ENCODE measurements at places on chromosomes 16 and 17.

DNA sequence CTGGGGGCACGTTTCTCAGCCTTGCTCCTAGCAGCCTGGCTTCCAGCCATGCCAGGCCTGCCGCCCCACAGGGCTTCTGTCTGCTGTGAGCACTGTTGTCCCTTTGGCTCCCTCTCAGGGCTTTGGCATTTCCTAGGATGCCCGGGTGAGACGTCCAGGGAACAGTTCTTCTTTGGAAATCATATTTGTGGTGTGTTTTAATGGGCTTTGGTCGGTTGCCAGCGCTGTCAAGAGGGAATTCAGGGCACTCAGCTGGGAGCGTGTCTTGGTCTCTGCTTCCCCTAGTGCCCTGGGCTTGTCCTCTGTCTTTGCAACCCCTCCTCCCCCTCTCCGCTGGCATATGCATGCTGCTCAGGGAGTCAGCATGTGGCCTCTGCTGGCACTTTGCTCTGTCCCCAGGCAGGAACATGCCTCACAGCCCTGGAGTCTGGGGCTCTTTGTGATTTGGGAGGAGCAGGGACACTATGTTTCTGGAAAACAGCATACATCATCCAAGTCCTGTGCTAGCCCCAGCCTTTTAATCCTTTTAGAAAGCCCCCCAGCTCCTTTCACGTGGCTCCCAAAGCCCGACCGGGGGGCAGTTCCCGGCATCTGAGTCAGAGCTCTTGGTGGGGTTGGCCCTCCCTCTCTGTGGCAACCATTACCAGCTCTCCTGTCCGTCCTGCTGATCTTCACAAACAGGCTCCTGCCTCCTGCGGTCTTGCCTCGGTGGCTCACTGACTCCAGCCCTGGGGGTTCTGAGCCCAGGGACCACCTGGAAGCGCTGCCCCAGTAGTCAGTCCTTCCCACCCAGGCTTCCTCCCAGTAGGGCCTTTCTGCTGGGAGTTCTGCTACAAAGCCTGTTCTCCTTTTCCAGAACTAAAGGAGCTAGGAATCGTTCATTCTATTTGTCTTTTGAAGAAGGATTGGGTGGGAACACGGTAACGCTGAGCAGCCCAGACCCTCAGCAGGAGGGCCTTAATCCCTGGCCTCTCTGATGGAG lies 26.7 kb downstream of the SAP30BP start:
- no peak for DNase-seq

- no peak for DNase-seq
Observed at GRCh38 chr17:31688701-31689100, 170.3 kb downstream of the COPRS start.

DNA sequence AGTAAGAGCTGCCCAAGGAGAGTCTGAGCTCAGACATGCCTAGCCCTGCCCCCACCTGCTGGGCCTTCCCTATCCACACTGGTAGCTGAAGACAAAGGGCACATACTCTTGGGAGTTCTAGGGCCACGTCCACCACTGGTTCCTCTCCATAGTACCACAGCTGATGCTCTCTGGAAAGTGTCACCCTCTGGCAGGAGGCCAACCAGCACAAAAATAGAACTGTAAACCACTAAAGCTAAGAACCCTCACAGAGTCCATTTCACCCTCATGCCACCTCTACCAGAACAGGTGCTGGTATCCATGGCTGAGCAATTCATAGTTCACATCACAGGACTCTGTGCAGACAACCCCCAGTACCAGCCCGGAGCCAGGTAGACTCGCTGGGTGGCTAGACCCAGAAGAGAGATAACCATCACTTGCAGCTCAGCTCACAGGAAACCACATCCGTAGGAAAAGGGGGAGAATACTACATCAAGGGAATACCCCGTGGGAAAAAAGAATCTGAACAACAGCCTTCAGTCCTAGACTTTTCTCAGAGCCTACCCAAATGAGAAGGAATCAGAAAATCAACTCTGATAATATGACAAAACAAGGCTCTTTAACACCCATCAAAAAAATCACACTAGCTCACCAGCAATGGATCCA lies 115.3 kb downstream of the CEP112 start:
- DNase-seq = no peak

- DNase-seq = peak; percentile 77
Observed at GRCh38 chr17:3965118-3965800, 1.0 kb upstream of the ATP2A3 start.

- no peak for DNase-seq
Observed at GRCh38 chr16:18969855-18970240, 13.9 kb upstream of the TMC7 start.

DNA sequence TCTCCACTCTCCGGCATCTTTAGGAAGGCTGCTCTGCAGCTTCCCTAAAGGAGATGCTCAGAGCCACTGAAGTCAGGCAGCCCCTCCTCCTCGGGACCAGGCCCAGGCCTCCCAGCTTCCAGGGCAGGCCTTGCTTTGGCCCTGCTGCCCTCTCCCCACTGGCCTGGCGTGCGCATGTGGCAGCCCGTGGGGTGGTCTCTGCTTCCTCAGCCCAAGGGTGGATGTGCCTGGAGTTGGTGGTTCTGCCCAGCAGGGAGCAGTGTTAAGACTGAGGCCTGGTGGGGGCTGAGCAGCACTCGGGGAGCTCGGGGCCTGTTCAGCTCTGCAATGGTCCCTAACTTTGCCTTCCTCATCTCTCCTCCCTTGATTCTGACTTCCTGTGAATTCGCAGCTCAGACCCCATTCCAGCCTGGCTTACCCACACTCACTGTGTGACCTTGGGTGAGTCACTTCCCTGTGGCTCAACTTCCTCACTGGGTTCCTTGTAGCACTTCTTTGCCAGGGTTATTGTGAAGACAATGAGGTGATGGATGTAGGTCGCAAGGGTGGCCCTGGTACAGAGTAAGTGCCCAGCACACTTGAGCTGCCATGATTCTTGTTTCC lies 63.2 kb downstream of the NKD1 start:
- no peak for DNase-seq

- DNase-seq = peak; percentile 2
Observed at GRCh38 chr16:87550495-87550961, 51.8 kb upstream of the JPH3 start.

DNA sequence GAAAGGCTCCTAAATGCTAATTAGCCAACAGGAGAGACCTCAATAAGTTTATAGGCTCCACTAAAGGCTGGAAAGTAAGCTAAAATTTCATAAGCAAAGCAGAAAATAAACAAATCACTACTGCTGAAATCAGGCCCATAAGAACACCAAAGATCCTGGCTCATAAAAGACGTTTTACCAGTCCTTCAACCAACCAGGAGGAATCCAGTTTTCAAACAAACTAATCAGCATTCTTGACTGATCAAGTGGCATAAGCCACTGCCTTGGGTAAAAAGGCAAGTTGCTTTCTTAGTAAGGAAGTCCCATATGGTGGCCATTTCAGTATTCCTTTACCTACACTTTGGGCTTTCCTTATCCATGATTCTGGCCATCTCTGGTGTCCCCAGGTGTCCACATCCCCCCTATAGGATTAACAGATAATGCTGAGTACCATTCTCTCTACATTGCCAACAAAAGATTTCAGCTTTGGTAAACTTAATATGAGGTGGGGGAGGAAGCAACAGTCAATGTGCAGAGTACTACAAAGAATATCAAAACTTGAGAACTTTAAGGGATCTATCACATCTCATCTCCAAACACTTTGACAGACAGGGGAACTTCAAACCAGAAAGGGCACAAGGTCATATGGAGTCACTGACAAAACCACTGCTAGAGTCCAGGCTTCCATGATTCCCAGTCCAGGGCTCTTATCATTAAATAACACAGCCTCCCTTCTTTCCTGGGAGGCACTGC lies 1.3 kb downstream of the TOM1L2 start:
- DNase-seq = no peak

DNA sequence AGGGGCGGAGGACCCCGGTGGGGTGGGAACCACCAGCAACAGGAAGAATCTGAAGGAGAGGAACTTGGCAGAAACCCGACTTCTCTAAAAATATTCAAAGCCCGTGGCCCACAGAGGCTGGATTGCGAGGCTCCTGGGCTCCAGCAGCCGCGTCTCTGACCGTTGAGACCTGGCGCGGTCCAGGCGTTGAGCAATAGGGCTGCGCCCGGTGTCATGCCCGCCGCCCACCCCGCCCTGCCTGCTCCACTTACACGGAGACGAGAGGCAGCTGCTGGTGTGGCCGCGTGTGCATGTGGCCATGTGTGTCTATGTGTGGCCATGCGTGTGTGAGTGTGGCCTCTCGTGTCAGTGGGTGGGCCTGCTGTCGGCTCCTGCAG lies 83.6 kb downstream of the IRF8 start:
- DNase-seq = no peak

DNA sequence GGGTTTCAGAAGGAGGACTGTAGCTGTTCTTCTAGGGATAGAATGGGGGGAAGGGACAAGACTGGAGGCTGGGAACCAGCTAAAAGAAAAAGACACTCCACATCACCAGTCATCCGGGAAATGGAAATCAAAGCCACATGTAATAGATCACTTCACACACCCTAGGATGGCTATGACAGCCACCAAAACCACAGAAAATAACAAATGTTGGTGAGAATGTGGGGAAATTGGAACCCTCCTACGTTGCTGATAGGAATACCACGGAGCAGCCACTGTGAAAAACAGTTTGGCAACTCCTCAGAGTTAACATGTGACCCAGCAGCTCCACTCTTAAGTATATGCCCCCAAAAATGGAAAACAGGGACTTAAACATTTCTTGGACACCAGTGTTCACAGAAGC lies 2.3 kb downstream of the TLE7 start:
- DNase-seq = no peak

DNA sequence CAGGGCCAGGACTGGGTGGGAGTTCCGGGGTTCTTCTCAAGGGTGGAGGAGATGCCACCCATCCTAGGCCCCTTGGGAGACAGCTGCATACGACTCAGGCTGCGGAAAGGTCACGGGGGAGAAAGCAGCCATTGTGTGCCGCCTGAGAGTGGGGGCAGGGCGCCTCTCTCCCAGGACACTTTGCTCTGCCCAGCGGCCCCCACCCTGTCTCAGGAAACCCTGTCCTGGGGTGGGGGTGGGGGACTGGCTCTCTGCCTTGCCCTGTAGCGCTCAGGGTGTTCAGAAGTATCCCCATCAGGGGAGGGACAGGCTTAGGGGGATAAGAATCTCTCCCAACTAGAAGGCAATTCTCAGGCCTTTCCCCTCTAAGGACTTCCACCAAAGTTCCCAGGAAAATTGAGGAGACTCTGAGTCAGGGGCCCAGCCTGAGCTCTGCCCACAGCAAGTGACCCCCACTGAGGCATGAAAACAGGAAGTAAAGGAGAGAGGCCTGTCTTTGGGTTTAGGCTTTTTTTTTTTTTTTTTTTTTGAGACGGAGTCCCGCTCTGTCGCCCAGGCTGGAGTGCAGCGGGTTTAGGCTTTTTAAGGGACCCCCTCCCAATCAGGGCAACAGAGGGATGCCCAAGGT lies 4.9 kb downstream of the GIT1 start:
- no peak for DNase-seq

DNA sequence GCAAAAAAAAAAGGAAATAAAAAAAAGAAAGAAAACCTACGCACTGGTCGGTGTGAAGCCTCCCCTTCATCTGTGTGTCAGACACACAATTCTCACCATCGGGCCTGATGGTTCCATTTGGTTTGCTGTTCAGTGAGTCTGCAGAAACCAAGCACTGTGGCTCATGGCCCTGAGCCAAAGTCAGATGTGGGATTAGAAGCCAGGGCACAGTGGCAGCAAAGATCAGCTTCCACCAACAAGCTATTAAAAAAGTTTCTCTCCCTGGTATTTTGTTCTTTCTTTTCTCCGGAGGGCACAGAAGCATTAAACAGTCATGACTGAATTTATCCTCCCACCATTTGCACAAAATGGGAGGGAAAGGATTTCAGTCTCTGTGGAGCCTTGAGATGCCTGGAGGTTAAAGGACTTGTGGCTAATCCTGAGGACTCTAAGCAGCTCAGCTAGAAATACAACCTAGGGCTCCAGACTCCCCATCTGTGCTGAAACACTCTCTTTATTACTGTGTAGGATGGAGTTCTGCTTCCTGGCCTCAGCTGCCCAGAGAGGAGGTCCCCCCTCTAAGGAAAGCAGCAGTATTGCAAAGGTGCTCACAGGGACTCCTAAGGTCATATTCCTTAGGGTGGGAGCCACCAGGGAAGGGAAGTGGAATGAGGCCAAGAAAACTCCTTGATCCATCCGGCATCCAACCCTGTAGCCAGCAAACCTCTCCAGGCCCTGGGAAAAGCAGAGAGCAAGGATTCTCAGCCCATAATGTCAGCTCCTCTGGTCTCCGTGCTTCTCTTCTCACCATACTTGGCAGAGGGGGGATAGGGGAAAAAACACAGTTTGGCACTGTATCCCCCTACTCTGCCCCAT lies 28.2 kb downstream of the SLC39A11 start:
- DNase-seq = no peak

GRCh38 chr16:2064368-2064945 lies 16.7 kb downstream of the TSC2 start:
- DNase-seq = no peak

- DNase-seq = peak; percentile 59
Observed at GRCh38 chr17:74008196-74008595, 195.3 kb upstream of the RPL38 start.

DNA sequence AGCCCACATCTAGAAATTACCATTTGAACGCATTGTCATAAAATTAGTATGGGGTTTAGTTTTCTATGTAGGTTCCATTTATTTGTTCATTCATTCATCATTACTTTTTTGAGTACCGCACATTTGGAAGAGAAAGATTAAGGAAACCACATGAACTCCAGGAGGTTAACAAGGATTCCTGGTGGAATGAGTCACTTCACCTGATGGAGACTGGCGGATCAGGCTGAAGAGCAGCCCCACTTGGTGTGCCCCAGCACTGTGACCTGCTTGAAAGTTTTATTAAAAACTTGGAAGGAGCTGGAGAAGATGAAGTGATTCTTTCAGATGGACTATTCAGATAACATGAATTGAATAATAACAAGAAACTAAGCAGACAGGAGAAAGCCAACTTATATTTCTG lies 293.6 kb upstream of the CDH11 start:
- no peak for DNase-seq

DNA sequence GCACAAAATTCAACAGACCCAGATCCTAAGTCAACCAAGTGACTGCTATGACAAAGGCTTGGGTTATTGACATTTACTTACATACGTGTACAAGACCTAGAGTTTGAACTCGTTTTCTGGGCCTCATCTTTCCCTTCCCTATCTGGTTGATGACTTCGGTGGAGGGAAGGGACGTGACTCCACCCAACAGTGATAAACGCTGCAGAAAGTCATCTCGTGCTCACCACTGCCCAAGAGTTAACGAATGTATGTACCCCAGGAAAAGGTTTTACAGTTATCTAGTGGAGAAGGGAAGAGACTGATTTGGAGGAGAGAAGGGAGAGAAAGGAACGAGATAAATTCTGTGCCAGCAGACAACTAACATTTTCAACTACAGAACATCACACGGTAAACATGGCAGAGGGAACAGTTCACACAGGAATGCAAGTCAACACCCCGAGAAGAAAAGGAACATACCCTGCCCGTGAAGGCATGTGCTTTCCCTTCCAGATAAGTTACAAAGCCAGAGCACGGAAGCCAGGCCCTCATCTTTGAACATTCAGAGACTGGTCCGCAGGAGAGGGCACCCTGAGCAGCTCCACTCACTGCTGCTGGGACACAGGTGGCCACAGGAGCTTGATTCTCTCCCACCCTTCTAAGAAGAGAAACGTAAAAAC lies 13.9 kb upstream of the CYTH1 start:
- no peak for DNase-seq

GRCh38 chr17:351449-351738 lies 1.2 kb downstream of the RPH3AL start:
- no peak for DNase-seq

All from NCI-H2081 (cell line).